ENCODE measurements at places on chromosomes 11 and 22. TPM values are rescaled to one million over a fixed set of nuclear protein-coding genes. Genes with fewer than 3 reads are reported as not detected.

TMEM151A gene
- total RNA-seq = 0.09 TPM

UBE2L3 gene
- 12.2 TPM for total RNA-seq

ZNF280A gene
- total RNA-seq = not detected

PNPLA5 gene
- total RNA-seq = not detected

P2RY6 gene
- not detected for total RNA-seq

NRIP3 gene
- total RNA-seq = 3.0 TPM

Measured in bronchial smooth muscle cell (primary cell).